ENCODE measurements at places on chromosomes 1 and 21.

- peak; percentile 79 for DNase-seq
Measured at GRCh38 chr1:235011599-235012435, 116.8 kb downstream of the TOMM20 start.

- DNase-seq, result peak; percentile 27
Measured at GRCh38 chr1:116345843-116346242, 27.2 kb upstream of the ATP1A1 start.

DNA sequence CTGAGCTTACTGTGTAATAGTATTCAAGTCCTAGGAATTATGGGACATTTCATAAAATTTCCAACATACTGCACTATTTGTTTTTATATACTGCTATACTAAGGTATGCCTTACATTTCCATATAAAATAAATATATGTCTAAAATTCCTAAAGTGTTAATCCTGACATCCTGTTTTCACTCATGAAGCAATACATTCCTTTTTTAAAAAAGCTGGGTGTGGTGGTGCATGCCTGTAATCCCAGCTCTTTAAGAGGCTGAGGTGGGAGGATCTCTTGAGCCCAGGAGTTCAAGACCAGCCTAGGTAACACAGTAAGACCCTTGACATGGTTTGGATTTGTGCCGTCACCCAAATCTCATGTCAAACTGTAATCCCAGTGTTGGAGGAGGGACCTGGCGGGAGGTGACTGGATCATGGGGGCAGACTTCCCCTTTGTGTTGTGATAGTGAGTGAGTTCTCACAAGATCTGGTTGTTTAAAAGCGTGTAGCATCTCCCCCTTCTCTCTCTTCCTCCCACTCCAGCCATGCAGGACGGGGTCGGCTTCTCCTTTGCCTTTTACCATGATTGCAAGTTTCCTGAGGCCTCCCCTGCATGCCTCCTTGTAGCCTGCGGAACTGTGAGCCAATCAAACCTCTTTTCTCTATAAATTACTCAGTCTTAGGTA is 5.8 kb downstream of the CDC42BPA start:
- no peak for DNase-seq

GRCh38 chr1:195075973-195076372 is 1532.3 kb downstream of the KCNT2 start:
- DNase-seq, result no peak

DNA sequence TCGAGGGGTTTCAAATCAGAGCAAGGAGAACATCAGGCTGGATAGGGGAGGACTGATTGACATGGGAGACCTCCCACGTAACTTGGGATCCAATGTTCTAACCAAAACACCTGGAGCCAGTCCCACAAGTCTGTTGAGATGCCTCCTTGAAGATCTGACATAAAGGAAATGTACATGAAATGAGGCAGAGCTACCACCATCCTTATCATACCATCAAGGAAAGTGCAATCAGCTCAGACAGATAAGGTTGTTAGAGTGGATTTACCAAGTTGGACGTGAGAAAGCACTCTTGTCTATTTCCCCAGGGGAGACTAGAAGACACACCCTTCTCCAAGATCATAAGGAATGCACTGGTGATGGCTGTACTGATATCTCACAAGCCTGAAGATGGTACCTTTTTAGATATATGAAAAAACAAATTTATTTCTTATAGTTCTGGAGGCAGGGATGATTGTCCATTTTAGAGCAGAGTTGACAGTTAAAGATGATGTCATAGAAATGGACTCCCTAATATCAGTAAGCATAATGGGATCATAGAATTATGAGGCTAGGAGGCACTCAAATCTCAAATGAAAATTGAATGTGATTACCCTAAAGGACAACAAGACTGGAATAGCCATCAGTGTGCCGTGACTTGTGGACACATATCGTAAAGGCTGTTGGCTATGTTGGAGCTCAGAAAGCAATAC is 129.1 kb upstream of the RAB4A start:
- DNase-seq, result no peak

- DNase-seq, result no peak
Measured at GRCh38 chr1:1922956-1923833, 4.1 kb upstream of the TMEM52 start.

- no peak for DNase-seq
Measured at GRCh38 chr1:117770981-117771531, 158.4 kb downstream of the GDAP2 start.

DNA sequence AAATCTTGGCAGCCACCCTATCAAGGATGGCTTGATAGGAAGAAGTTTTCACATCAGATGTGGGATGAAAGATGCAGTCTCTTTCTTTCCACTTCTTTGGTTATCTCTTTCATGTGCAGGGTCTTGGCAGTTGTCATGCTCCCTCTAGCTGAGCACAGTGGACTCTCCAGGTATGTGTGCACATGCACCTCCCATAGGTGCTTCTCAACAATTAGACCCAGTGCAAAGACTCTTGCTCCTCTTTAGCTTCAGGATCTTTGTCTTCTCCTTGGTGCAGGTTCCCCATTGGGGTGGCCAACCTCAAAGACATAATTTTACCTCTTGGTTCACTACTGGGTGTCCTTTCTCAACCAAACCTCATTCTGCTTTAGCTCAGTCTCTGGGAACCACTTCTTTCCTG is 80.7 kb downstream of the TBX15 start:
- no peak for DNase-seq

DNA sequence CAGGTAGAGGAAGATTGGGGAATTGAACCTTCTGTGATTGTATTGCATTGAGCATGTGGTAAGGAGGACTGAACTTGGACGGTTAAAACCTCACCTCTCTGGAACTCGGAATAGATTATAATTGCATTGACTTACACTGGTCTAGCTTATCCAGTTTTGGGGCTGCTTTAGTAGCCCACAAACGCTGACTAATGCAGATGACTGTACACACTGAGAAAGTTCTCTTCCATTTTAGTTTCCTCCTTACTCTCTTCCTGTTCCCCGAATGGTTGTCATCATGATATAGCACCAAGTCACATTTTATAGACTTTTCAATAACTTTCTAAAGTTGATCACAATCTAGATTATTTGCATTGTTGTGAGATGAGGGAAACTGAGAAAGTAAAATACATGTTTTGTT is 78.2 kb downstream of the NFIA start:
- DNase-seq, result no peak

DNA sequence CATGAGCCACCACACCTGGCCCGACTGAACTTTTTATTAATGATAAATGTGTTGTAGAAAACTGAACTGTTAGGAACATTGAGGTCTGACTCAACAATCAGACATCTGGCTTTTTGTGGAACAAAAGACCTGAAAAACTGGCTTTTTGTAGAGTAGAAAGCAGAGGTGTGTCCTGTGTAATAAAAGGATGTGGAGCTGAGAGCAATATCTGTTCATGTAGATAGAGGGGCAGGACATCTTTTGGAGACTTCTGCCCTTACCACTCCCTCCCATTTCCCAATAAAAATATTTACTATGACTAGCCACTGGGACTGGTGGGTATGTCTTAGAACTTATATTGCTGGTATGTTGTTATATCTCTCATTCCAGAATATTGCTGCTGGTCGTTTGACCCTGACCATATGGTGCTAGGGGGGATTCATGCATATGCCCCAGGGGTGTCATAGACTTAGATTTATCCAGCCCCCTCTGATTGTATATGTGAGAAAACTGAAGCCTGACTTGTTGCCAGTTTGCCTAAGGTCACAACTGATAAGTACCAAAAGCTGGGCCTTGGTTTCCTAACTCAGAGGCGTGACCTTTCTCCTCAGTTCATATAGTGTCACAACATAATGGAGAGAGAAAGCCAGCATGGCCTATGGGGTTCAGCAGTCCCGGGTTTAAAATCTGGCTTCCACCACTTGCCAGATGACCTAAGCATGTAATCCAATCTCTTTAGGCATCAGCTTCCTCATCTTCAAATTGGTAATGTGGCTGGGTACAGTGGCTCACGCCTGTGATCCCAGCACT is 33.5 kb upstream of the PIGV start:
- no peak for DNase-seq
